ENCODE measurements at places on chromosomes 2 and 18.
A peak's percentile ranks its signal among the peaks of the same experiment; 100 is the strongest.

- DNase-seq: no peak
These were observed 117.3 kb downstream of the CTIF start for GRCh38 chr18:48656176-48656575.

- DNase-seq: no peak
These were observed 14.1 kb downstream of the MGAT4A start for GRCh38 chr2:98716786-98717185.

DNA sequence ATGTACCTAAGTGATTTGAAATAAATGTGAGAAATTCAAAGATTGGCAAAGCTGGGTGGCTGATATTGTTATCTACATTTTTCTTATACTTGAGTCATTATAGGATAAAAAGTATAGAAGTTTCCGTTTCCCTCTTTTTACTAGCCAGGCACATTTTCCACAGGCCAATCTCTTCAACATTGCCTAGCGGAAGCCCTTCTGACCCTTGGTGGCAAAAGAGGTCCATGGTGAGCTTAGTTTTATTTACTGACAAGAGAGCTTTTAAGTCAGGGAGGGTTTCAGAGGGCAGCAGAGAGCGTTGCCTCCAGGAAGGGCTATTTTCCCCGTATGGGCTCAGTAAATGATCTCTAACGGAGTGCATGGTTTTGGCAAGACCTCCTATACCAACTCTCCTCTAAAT is 15.1 kb upstream of the RHOB start:
- DNase-seq: no peak

DNA sequence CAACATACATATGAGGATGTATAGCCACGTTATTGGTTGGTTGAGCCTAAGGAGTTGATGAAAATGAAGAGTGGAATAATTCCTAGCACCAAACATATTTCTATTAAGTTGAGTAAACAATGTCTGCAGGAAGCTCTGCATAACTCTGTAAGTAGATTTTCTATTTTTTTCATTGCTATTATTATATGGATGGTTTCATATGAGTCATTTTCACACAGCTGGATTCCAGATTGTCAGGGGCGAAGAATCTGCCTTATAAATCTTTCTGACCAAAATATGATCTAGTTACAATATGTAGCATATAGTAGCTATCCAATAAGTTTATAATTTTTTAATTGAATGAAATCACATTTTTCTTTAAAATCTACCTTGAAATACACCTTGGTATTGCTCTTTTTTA is 468.0 kb upstream of the PKDCC start:
- no peak for DNase-seq

- no peak for DNase-seq
These were observed at the start of gene CYS1 for GRCh38 chr2:10079870-10080535. Gene CYS1, minus strand, starts transcription at chr2:10080411. Its CDS starts 188 bp downstream, at chr2:10080223.

- no peak for DNase-seq
These were observed 20.3 kb upstream of the FAHD2A start for GRCh38 chr2:95382192-95382591.

GRCh38 chr2:215366440-215367032 is 54.7 kb downstream of the ATIC start:
- no peak for DNase-seq

GRCh38 chr2:74939919-74940812 is 18.3 kb upstream of the POLE4 start:
- DNase-seq: no peak

GRCh38 chr2:236749346-236749745 is 179.7 kb downstream of the ACKR3 start:
- no peak for DNase-seq

GRCh38 chr2:135245071-135245470 is 193.0 kb downstream of the RAB3GAP1 start:
- DNase-seq: no peak

- no peak for DNase-seq
These were observed 78.1 kb upstream of the YWHAQ start for GRCh38 chr2:9708683-9709538.

DNA sequence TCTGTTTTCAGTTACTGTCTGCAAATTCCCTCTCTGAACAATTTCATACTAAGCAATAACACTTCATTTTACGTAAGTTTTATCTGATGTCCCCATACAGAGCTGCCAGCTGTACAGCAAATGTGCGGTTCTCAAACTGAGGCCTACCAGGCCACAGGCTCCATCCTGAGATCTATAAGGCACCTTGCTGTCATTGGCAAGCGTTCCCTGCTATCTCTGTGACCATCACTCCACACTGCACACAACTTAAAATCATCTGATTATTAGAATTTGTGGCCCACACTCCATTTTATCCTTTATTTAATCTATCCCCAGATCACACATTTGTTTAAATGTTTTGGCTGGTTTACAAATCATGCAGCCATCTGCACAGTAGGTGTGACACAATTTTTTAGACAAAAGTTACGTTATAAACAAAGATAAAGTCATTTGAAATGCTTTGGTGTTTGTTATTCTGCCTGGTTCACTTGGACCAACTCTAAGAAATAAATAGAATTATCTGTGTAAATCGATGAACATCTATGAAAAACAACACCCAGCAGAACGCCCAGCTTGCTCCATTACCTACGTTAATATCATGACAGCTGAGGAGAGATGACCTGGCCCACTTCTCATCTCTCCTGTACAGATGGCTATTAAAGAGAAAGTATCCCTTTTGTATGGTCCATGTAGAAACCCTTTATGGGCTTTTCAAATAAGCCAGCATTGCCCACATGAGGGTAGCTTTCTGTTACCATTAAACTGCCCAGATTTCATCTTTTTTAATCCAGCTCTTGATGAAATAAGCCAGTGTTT is 162.4 kb downstream of the ZNF521 start:
- DNase-seq: no peak

GRCh38 chr2:27717070-27717795 is 53.5 kb downstream of the SLC4A1AP start:
- DNase-seq: no peak

- DNase-seq: no peak
These were observed 11.1 kb upstream of the SKOR2 start for GRCh38 chr18:47262301-47263149.

GRCh38 chr2:24049485-24050021 is at the start of gene FKBP1B:
Gene FKBP1B, plus strand, starts transcription at chr2:24049741. Its CDS starts 109 bp downstream, at chr2:24049850.
- DNase-seq: no peak

- DNase-seq: no peak
These were observed 27.9 kb downstream of the IL37 start for GRCh38 chr2:112938904-112939303.

DNA sequence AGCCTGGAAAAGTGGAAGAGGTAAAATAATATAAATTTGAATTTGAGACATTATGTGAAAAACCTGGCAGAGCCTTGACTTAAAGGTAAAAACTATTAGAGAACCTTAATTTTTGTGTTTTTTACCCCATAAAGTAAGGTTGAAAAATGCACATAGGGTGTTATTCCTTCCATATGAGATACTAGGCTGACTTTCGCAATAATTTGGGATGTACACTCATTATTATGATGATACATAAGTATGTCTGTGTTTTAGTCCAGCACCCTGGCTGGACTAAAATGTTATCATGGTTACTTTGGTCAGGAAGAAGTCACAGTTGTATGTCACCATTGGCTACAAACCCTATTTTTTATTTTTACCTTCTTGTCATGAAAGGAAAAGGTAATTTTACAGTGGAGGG is 19.8 kb downstream of the NEMP2 start:
- DNase-seq: no peak

GRCh38 chr2:179686718-179687342 is 174.6 kb downstream of the ZNF385B start:
- no peak for DNase-seq

GRCh38 chr2:235859651-235860050 is 308.5 kb downstream of the GBX2 start:
- no peak for DNase-seq

- no peak for DNase-seq
These were observed 19.5 kb downstream of the MARCHF4 start for GRCh38 chr2:216352653-216353270.

GRCh38 chr2:126909781-126910180 is 11.1 kb downstream of the TEX51 start:
- DNase-seq: no peak

DNA sequence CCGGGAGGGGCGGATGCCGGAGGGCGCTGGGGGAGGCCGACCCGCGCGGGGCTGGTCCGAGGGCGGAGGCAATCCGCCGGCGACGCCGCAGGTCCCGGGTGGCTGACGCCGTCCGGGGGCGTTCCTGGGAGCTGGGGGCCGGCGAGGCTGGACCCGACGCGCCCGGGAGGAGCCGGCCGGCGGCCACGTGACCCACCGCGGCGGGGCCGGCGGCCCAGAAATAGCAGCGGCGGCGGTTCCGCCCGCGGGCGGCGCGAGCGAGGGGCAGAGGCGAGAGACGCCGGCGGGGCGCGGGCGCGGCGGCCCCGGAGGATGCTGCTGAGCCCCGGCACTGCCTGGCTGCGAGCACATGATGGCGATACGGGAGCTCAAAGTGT is at the start of gene RAB31:
Gene RAB31 (plus strand): TSS at position 245 of the 377 bp plus-strand sequence. CDS start 105 bp downstream, at position 350.
- peak; percentile 58 for DNase-seq

DNA sequence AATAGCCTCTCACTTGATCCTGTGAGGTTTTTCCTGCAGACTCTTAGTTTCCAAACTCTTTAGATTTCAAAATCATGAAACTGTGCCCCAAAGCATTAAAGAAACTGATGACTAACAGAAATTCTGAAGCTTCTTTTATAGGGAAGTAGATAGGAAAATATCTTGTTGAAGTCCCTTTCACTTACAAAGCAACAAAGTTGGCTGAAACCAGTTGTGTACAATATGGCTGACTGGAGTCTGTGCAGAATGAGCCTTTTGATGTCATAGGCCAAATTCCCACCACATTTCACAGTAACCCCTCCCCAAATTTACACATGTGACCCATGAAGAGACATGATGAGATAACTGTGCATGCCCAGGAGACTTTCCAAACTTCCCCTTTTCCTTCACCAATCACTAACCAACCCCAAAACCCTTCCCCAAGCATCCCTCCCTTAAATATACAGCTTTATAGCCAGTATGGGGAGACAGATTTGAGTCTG is 61.7 kb upstream of the NCK2 start:
- DNase-seq: no peak

DNA sequence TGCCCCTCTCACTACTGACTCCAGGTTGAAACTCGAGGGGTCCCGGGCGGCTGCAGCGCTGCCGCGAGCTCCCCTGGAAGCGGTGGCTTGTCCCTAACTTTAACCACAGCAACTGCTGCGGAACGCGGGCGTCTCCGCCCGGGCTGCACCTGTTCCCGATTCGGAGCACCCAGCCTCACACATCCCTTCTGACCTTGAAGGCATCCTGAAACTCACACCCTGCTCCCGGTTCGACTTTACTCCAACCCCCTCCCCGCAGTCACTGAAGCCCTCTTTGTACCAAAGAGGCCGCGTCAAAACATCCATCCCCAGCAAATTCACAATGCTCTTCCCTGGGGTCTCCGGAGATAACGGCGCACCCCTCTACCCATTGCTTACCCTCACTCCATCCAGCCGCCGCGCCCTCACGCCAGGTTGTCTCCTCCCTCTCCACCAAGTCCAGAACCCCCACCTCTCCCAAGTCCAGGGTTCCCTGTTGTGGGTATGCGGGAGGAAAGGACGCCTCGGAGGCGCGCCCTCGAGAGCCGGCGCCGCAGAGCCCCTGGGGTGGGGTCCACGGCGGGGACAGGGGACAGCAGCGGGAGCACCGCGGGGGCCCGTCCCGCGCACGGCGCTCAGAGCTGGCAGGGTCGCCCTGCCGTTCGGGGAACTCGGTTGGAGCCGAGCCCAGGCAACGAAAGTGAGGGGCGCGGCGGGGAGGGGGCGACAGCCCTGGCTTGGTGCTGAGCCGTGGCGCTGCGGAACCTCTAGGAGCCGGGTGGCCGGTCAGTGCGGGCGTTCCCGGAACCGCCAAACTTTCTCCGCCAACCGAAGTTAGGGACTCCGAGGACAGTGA is 934 bp downstream of the MYO5B start:
- DNase-seq: no peak

DNA sequence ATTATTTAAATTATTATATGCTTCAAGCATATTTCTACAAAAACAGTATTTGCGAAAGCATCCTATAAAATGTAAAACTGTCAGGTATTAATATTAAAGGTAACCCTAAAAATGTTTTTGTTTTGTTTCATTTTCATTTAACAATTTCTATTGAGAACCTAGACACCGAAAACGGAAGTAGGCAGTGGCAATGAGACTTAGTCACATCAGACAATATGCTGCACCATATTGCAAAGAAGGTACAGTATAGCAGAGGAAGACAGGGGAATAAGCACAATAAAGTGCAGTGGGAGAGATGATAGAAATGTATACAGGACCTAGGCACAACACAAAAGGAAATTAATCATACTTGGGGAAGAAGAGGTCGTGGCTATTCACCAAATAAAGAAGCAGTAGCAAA is 12.2 kb downstream of the SCN1A start:
- DNase-seq: no peak

- no peak for DNase-seq
These were observed 149.7 kb downstream of the TRABD2A start for GRCh38 chr2:84731185-84731584.

DNA sequence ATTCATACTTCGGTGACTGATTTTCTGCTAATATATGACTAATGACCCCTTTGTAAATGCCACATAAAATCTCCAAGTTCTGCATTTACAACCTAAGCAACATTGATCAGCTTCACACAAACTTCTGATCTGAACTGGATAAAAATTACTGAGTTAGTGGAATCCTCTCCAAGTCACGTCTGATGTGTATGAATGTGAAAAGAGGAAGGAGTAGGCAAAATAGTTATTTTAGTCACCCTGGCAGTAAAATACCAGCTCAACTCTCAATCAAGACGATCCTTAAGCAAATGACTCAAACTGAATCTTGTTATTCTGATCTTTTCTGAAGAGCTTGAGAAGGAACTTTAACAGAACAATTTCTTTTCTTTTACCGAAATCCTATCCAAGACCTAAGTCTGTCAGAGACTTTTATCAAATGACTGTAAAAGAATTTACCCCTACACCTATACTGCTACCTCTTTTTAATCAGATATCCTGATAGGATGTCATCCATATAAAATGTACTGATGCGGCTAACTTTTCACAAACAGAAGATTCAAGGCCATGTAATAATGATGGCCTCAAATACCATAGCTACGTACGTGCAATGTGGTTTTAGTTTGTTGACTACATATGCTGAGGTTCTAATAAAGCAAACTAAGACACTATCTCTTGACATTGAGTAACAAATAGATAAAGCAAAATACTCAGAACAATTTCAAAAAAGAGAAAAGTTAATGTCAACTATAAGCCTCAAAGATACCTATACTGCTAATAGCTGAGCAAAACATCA is 23.7 kb downstream of the CUL3 start:
- no peak for DNase-seq

Data from right renal pelvis (tissue), 4 donors.